ENCODE measurements at places on chromosomes 7 and 10.

- DNase-seq, result no peak
These were observed 375.8 kb upstream of the VSTM2A start for GRCh38 chr7:54166419-54166818.

- no peak for DNase-seq
These were observed 32.7 kb upstream of the PRSS1 start for GRCh38 chr7:142716596-142716995.

GRCh38 chr10:43350686-43351085, 20.8 kb upstream of the FXYD4 start:
- no peak for DNase-seq

DNA sequence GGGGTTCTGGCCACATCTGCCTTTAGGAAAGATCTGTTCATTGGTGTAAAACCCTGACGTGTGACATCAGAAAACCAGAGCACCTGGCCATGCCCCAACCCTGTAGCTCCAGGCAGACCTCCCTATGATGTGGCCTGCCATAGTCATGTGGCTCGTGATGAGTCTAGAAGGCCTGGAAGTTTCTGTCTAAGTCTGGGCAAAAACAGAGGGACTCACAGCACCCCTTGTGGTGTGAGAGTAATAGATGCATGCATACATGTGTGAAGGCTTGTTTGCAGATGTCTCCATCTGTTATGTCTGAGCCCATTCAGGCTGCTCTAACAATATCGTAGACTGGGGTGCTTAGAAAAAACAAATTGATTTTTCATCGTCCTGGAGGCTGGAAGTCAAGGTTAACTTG, 309.3 kb downstream of the PAXIP1 start:
- no peak for DNase-seq

DNA sequence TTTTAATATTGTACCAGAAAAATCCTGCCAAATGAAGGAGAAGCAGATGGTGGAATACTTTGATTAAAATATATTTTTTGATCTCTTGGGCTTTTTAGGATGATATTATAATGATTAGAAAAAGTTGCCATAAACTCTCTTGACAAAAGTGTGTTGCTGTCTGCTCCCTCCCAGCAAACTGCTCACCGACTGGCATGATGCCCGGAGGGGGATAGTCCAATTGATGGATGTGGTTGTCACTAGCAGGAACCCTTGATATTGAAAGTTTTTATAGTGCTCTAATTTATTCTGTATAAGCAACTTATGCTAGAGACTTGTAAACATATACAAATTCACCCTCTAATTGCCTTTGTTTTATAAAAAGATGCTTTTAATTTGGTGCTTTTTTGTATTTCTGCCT, 114.0 kb downstream of the DNAH11 start:
- DNase-seq, result no peak

GRCh38 chr10:114174695-114175188, 739 bp upstream of the CCDC186 start:
- no peak for DNase-seq

DNA sequence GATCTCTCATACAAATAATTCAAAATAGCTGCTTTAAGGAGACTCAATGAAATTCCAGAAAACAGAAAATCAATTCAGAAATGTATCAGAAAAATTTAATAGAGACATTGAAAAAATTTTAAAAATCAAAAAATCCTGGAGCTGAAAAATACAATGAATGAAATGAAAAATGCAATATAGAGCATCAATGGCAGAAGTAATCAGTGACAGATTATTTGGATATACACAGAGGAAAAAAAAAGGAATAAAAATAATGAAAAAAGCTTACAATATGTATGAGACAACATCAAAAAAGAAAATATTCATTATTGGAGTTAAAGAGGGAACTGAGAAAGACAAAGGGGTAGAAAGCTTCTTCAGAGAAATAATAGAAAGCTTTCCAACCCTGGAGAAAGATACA, 122.9 kb upstream of the KLF14 start:
- no peak for DNase-seq

DNA sequence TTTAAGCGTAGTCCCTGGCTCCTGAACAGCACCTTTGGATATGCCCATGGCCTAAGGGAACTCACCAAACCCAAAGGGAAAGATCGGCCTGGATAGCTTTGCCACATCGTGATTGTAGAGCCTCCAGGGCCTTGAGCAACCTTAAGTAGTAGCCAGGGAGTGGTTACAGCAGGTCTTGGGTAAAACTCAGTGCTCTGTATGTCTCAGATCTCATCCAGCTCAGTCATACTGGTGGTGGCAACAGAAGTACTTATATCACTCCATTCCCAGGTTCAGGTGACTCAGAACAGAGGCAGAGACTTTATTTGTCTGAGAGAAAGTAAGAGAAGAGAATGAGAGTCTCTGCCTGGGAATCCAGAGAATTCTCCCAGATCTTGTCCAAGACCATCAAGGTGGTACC, 39.1 kb upstream of the AASS start:
- DNase-seq, result no peak

DNA sequence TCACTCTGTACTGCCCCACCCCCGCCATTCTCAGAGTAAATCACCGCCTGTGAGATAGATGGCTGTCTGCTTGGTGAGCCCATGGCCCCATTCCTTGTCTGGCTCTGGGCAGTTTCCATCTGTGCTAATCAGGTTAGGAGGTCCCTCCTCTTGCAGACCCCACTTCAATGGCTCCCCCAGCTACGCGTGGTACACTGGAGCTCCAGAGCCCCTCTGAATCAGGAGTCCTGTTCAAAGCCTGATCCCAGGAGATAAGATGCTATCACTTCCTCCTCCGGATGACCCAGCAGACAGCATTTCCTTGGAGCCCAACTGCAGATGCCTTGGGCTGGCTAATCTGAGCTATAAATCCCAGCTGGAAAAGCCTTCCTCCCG, 122.3 kb downstream of the SH3PXD2A start:
- no peak for DNase-seq

GRCh38 chr10:8731121-8732095, 676.9 kb downstream of the GATA3 start:
- no peak for DNase-seq

- DNase-seq, result no peak
These were observed 152.2 kb downstream of the CRPPA start for GRCh38 chr7:16268821-16269768.

- DNase-seq, result no peak
These were observed 43.9 kb upstream of the SRGN start for GRCh38 chr10:69043931-69044531.

DNA sequence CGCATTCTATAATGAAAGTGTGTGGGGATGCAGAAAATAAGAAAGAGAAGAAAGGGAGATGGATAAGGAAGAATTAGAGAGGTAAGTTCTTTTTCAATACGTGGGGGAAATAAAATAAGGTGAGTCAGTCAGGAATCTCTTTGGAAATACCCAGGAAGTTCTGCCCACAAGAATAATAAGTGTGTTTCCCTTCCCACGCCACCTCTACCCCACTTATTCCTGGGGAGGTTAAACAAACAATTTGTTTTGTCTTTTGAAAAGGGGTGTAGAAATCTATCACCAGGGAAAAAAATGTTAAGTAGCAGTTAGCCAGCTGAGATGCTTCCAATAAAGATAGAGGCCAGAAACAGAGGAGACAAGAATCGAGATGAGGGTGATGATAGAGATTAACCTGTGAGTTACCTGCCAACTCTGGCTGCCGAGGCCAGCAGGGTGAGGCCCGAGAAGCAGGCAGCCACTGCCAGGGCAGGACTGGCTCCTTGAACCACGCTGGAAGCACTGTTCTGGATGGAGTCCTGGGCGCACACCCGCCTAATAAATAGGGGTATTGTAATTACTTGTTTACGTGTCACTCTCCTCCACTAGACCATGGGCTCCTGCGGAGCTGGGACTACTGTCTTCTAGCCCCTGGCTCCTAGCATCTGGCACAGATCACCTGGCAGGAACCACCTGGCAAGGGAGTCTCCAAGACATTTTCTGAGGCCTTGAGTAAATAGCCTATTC, 191.3 kb downstream of the FGFR2 start:
- DNase-seq, result no peak

GRCh38 chr7:130973637-130974036, 239.6 kb upstream of the KLF14 start:
- no peak for DNase-seq

GRCh38 chr10:86057708-86058107, 308.9 kb downstream of the GRID1 start:
- no peak for DNase-seq

DNA sequence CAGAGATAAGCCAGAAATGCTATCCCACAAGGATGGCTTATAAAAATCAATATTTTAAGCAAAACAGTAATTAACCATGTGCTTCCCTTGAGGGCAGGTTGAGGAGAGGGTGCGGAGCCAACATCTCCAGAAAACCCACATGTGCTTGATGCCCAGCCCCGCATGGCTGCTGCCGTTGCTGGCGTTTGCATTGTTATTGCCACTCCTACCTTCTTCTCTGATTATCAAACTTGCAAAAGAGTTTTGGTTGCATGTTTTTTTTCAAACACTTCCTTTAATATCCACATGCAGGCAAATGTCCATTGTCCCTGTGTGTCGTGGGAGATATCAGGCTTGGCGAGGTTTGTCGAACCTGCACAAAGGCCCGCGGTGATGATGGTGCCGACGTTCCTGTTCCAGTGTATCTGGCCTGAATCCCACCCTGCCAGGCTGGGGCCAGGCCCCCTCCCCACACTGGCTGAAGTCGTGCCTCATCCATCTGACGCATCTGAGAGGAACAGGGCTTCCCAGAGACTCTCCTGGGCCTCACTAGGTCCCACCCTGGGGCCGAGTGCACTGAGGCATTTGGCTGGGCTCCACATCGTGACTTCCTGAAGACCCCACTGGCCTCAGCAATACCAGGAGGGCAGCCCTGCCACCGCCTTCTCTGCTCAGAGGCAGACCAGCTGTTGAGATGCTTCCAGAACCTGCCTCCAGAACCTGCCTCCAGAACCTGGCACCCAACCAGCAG, 40.9 kb downstream of the TCERG1L start:
- no peak for DNase-seq

- no peak for DNase-seq
These were observed 67.0 kb downstream of the CDK6 start for GRCh38 chr7:92769394-92769699.

DNA sequence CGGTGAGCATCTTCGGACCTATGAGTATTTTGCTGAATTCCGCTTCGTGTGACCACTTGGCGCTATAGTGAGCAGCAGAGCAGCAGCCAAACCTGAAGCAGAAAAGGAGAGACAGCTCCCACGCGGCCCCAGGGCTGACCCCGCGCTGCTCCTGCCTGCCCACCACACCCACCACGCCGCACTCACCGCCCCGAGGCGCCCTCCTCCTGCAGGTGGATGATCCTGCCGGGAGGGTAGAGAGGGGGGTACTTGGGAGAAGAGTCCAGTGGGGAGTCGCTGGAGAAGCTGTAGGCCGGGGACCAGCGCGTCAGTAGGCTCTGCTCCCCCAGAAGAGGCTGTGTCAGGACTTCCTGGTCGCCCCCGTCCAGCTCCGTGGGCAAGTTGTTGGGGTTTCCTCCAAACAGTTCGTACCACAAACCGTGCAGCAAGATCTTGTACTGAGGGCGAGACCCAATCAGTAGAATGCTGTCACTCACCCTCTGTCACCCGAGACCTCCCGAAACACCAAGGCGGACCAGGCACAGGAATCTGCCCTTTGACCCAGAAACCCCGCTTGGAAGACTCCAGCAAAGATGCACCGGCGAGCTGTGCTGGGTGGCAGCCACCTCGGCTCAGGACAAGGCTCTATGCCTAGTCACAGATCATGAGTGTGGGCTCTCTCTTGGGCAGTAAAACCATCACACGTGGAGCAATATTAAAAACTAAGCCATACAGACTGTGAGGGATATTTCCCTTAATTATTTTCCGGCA, 37.6 kb downstream of the DAGLB start:
- DNase-seq, result no peak

GRCh38 chr7:1052031-1052818, 7.9 kb downstream of the GPR146 start:
- no peak for DNase-seq

DNA sequence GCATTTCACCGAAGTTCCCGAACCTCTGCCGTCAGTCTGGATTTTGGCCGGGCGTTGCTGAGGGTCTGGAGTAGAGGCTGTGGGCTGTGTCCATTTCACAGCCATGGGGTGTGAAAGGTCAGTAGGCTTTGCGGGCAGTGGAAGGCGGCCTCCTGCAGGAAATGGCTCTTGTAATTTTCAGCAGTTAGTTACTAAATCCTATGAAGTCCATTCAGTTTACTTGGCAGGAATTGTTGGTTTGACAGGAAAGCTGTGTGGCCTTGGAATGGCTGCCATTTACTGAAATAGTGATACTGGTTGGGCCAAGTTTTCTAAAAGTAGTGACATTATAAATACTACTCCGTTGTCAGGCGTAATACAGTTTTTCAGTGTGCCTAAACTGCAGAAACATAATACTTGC, 303.7 kb downstream of the CCDC3 start:
- DNase-seq, result no peak

GRCh38 chr10:15754937-15755336, 35.2 kb upstream of the ITGA8 start:
- no peak for DNase-seq

DNA sequence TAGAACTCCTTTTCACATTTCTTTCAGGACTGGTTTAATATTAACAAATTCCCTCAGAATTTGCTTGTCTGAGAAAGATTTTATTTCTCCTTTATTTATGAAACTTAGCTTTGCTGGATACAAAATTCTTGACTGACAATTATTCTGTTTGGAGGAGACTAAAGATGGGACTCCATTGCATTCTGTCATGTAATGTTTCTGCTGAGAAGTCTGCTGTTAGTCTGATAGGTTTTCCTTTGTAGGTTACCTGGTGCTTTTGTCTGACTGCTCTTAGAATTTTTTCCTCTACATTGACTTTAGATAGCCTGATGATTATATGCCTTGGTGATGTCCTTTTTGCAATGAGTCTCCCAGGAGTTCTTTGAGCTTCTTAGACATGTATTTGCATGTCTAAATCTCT, 23.4 kb downstream of the CLRN3 start:
- DNase-seq, result no peak

- DNase-seq, result no peak
These were observed 1.9 kb downstream of the HHEX start for GRCh38 chr10:92691591-92692079.

GRCh38 chr7:155942226-155942950, 130.1 kb upstream of the SHH start:
- no peak for DNase-seq
